Non-pigmented ciliary epithelial cell (primary cell): ENCODE measurements at places on chromosomes 4 and X.

- no peak for DNase-seq
Measured at GRCh38 chrX:47321386-47321785, 49.0 kb upstream of the ZNF157 start.

DNA sequence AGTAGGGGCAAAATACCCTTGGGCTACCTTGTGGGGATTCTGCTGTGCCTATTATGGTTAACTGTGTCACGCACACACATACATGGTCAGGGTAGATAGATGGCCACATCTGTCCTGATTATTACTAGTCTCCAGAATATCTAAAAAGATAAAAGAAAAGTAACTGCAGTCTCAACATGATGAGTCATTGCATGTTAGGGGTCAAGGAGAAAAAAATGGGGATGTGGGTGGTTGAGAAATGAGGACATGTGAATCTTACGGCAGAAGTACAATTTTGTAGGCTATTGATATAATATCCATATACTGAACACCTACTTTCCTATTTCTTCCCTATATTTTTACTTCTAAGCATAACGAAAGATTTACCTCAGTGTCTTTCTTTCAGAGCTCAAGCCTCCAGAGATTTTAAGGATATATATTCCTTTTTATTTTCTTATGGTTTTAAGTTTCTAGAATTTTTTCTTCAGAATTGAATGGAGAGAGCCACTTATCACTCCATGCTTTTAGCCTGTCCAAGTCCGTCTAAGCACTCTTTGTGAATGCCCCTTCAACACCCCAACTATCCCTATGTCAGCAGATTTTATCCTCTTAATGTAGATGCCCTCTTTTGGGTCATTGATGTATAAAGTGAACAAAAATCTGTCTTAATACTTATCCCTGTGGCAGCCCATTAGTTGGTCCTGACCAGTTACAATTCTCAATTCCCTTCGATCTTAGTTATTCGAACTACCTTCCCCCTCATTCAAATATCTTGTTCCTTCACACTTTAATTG, 642.2 kb downstream of the IQCM start:
- peak; percentile 45 for DNase-seq

DNA sequence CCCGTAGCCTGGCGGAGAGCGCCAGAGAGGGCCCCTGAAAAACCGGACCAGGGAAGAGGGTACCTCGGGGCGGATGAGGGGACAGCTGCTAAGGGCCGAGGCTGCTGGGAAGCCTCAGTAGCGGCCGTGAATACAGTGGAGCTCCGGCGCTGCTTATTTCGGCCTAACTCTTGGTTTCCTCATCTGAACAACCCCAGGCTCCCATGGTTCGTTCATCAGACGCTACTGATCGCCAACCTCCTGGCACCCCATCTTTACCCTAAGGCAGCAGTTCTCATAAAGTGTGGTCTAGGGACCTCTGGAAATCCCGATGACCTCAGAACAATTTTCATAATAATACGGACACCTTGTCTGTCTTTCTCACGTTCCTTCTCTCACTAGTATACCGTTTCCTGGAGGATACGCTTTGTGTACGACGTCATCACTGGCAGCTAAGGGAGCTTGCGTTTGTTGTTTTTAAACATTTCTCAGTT, 645 bp upstream of the RAB28 start:
- DNase-seq: no peak

DNA sequence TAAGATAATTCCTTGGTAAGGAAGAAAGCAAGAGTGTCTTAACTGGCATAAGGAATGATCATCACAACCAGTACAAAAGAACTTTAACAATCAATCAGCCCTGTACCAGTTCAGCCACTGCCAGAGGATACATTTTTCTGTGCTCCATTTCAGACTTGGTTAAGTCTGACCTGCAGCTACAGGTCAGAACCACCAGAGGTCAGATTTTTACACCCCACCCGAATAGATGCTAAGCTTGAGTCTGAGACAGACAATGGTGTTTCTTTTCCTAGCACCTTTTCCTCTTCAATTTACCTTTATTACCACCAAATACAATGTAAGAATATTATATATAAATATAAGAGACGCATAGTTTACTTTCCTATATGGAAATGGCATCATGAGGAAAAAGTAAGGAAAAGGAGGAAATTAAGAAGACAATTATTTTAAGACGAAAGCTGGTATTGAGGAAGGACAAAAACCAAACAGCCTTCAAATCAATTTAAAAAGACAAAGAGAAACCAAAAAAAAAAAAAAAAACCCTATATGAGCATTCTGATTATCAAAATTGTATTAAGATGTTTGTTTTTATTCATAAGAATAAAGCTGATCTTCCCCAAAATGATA, 215.3 kb upstream of the TTC29 start:
- DNase-seq: peak; percentile 38

GRCh38 chrX:94216738-94217137, 542.7 kb downstream of the FAM133A start:
- DNase-seq: no peak

DNA sequence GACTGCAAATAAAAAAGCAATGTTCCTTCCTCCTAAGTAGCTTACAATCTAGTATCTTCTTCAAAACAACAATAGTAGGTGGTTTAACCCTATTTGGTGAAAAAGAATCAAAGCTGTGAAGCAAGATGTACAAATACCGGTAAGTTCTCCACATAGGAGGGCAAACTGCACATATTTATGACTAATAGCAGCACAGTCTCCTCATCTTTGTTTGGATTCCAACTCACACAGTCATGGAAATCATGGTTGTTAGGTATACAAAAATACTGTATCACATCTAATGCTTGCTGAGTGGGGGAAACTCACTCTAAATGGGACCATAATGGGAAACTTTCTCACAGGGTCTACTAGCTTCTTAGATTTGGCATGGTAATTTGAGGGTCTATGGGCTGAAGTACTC, 597.2 kb downstream of the INPP4B start:
- peak; percentile 68 for DNase-seq

GRCh38 chr4:77100234-77100633, 24.4 kb upstream of the CCNI start:
- DNase-seq: no peak

DNA sequence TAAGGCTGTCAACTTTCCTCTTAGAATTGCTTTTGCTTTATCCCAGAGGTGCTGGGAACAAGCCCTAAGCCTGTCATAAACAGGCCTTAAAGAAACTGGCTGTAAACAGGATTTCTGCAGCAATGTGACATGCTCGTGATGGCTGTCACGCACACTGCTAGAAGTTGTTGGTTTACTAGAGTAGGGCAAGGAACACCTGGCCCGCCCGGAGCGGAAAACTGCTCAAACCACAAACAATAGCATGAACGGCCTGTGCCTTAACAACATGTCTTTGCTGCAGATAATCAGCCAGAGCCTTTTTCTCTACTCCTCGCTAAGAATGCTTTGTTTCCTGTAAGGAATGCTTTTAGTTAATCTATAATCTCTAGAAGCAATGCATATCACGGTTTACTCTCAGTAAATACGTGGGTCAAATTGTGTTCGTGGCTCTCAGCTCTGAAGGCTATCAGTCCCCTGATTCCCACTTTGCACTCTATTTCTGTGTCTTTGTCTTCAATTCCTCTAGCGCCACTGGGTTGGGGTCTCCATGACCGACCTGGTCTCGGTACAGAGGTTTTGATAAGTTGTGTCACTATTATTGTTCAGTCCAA, 318.3 kb downstream of the GLUD2 start:
- no peak for DNase-seq

GRCh38 chr4:100117750-100118149, 72.5 kb downstream of the DDIT4L start:
- no peak for DNase-seq

DNA sequence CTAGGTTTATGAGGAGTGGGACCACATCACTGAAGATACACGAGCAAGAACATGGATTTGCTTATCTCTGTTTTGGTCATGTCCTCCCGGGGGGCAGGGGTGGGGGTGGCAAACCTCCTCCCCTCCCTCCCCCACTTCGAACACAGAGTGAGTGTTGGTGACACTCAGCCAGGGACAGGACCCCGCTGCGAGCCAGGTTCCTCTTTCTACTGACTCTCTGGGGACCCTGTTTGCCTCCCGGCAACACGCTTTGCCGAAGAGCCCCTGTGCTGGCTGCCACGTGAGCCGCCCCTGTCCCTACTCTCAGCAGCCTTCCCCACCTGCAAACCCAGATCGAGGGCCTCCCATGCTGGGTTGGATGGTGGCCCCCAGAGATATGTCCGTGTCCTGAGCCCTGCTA, 34.7 kb downstream of the P2RY8 start:
- no peak for DNase-seq

GRCh38 chrX:129091097-129091496, 432.2 kb downstream of the SMARCA1 start:
- no peak for DNase-seq

GRCh38 chrX:141402897-141403610, 160.7 kb upstream of the SPANXC start:
- DNase-seq: no peak

- no peak for DNase-seq
Measured at GRCh38 chr4:81084634-81085033, 54.1 kb downstream of the BMP3 start.

DNA sequence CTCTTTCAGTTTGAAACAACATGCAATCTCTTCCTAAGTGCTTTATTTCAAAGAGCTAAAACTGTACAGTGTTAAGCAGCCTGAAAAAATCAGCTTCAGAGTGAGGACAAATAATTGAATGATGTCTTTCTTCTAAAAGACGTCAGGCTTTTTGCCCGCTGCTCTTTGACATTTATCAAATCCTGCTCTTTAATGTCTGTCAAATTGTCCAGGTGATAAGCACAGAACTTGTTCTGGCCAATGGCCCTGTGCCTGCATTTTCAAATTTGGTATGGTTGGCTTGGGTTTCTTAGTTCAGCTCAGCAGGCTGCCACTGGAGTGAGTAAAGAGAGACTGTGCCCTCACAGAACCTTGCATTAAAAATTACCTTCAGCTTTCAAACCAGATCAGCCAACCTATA, 712.9 kb upstream of the LCORL start:
- DNase-seq: no peak

DNA sequence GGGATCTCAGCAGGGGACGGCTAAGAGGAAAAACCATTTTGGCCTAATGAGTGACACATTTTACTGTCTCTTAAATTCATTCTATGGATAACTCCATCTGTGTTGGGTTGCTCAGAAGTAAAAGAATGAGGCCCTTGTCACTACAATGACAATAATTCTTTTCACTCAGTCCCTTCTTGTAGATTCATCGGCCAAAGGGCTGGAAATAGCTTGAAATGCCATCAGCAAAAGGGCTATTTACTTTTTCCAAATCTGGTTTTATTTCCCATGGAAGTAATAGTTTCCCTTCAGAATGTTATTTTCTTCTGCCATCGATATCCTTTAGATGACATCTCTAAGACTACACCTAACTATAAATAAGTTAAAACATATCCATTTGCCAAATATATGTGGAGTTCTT, 7.4 kb downstream of the MEPE start:
- DNase-seq: no peak

DNA sequence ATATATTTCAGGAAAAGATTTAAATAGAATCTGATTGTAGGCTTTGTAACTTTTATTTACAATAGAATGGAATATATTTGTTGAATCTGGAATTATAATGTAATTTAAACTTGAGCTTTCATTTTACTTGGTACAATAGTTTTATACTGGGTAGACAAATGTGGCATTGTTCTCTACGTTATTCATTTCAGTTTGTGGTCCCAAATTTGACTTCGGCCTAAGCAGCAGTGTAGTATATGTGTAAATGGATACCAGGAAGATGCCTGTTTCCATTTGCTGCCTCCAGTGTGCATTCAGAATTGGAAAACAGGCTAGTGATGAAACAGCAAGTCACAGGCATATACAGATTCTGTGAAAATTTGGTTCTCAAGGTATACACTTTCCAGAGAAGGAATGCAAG, 77.8 kb downstream of the CLDN22 start:
- DNase-seq: no peak

DNA sequence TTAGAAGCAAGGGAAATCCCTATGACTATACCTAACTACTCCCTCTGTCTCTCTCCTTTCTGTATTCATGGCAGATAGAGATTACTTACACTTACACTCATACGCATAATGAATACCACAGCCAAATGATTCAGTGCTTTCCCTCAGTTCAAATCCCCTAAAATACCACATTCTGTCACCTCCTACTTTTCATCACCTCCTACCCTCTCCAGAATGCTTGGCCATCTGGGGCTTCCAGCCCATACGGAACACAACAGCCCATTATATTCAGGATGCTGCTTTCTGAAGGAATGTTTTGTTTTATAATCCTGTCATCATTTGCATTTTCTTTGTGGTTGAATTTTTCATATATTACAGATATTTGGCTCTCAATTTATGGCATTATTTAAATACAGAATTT, 361.6 kb downstream of the GRIA2 start:
- no peak for DNase-seq

- DNase-seq: no peak
Measured at GRCh38 chrX:77960567-77960966, 8.9 kb downstream of the PGAM4 start.

DNA sequence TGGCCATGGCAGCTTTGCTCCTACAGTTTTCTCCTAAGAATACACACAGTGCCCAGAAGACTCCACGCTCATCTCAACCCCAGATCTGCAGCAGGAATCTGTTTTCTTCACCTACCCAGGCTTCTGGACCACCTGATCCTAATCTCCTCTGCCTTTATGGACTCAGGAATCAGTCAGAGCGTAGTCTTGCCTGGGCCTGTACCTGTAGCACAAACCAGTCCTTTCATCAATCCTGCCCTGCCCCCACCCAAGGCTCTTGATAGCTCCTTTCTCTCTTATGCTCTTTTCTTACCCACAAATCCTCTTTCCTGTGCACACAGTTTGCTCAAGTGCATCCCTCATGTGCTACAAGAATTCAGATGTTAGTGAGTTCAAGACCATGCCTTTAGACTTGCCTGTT, 89.7 kb downstream of the ZNF718 start:
- no peak for DNase-seq

DNA sequence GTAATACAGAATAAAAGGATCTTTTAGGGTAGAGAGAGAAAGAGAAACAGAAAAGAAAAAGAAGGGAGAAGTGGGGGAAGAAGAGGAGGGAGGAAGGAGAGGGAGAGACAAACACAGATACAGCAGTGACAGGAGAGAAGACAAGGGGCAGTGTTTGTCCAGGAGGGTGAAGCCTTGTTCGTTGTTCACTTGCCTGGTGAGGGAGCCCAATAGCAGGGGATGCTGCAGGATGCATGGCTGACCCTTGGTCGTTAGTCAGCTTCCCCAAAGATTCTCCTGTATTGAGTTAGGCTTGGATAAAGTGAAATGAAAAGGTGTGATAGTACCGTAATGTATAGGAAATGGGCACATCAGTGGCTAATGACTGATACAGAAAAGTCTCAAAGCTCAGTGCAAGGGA, 403.7 kb downstream of the IL15 start:
- DNase-seq: no peak

DNA sequence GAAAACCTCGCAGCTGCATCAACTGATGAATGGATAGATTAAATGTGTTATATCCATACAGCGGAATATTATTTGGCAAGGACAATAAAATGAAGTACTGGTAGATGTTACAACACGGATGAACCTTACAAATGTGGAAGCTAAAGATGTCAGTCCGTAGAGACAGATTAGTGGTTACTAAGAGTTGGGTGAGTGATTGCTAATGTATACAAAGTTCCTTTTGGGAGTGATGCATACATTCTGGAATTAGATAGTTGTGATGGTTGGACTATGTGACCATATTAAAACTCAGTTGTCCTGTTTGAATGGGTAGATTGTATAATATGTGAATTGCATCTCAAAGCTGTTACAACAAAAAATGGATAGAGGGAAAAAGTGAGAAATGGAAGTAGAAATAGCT, 2.8 kb downstream of the FIP1L1 start:
- no peak for DNase-seq
